Stimulated activated CD8-positive, alpha-beta memory T cell treated with anti-CD3 and anti-CD28 coated beads, Interleukin-7, amount 100 ng/mL, for 4 hours (primary cell): ENCODE measurements at places on chromosomes 4 and X.

- DNase-seq, result no peak
Observed at GRCh38 chrX:11437642-11438379, 144.6 kb downstream of the AMELX start.

DNA sequence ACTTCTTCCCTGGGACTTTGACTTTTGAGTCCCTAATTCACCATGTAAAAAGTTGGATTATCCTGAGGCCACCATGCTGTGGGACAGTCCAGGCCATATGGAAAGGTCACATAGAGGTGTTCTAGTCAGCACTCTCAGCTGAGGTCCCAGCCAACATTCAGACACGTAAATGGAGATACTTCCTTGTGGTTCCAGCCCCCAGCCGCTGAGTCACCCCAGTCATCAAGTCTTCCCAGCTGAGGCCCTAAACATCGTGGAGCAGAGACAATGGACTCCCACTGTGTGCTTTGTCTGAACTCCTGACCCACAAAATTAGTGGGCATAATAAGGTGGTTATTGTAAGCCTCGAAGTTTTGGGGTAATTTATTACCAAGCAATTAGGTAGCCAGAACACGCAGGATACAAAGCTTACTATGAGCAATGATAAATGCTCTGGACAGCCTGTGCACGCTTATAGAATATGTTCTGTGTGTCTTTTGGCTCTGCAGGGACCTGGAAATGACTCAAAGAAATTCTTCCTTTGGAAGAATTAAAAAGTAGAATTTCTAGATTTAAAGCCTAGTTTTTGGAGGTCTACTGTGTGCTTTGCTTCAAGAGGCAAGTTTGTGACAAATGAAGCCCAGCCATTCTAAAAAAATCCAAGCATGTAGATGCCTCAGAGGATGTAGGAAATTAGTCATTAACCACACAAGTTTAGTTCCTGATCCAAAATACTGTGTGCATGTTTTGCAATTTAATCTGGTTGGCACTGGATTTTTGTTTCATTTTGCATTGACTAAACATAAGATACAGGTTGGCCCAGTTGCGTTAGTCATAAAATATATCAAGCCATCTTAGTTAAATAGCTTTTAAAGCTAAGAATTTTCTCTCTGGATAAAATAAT lies 33.2 kb upstream of the SLC9A7 start:
- DNase-seq, result no peak

GRCh38 chr4:188839704-188840103 lies 700.5 kb downstream of the TRIML1 start:
- DNase-seq, result no peak

GRCh38 chrX:1424147-1424851 lies 28.4 kb downstream of the ASMTL start:
- DNase-seq, result no peak

DNA sequence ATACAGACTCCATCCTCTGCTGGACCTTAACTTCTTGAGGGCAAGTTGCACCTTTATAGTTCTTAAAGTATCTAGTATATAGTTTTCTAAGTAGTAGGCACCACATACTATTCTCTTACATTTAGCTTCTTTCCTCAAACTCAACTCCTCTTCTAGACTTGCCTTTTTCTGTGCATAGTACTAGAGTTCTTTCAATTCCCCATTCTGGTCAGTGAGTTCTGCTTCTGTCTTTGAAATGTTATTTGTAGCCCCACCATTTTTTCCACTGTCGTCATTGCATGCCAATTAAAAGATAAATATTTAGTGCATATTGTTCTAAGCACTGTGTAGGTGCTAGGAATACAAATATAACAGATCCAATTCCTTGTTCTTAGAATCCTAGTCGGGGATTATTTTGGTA lies 31.6 kb downstream of the CDKL5 start:
- no peak for DNase-seq

- no peak for DNase-seq
Observed at GRCh38 chrX:130539721-130540321, 138.0 kb downstream of the RBMX2 start.

DNA sequence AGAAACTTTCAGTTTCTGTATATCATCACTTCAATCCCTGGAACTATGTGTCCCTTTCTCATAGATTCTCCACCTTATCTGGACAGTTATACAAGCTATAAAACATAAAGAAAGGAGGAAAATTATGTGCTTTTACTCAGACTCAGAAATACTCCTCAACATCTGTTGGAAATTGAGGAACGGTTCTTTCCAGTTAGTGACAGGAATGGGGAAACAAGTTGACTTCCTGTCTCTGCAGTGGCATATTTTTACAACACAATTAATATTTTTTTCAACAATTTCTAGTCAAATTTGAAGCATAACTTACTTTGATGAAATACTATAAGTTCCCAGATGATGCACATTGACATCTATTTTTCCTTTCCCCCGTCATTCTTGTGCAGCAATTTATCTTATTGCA lies 27.9 kb downstream of the ABHD18 start:
- DNase-seq, result no peak

GRCh38 chr4:37946503-37947179 lies 13.6 kb upstream of the PTTG2 start:
- no peak for DNase-seq

GRCh38 chr4:18042754-18043153 lies 21.2 kb upstream of the LCORL start:
- no peak for DNase-seq
